BJ (cell line): ENCODE measurements at places on chromosomes 12 and 14.

DNA sequence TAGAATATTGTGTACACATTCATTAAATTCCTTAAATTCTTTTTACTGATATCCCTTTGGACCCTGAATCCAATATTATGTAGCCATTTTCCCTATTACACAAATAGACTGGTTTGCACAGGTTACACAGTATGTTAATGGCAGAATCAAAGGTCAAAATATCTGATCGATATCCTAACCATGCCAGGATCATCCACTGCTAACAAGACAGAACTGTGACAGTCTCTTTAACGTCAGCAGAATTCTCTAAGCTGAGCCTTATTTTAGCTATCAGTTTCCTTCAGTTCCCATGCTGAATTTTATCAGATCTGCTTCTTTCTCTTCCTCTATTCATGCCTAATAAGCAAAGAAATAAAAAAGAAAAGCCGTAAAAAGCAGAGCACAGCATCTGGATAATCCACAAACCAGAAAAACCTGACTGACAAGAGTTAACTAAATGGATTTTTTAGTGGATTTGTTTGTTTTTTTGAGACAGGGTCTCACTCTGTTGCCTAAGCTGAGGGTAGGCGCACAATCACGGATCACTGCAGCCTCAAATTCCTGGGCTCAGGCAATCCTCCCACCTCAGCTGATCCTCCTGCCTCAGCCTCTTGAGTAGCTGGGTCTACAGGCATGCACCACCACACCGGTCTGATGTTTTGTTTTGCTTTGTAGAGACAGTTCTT lies 130.4 kb downstream of the PAWR start:
- DNase-seq = no peak

DNA sequence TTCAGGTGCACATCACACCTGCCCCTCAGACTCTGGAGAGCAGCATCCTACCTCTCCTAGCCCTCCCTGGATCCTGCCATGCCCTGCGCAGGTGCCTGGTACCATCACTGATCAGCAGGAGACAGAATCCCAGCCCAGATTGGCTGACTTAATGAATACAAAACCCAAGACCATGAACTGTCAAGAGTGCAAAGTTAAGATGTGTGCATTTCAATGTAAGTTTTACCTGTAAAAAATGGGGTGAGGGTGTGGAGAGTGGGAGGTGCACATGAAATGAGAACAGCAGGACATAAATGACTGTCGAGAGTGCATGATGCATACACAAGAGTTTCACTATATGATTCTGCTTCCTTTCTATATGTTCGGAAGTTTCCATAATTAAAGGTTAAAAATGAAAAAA lies 57.9 kb upstream of the GPR68 start:
- no peak for DNase-seq

DNA sequence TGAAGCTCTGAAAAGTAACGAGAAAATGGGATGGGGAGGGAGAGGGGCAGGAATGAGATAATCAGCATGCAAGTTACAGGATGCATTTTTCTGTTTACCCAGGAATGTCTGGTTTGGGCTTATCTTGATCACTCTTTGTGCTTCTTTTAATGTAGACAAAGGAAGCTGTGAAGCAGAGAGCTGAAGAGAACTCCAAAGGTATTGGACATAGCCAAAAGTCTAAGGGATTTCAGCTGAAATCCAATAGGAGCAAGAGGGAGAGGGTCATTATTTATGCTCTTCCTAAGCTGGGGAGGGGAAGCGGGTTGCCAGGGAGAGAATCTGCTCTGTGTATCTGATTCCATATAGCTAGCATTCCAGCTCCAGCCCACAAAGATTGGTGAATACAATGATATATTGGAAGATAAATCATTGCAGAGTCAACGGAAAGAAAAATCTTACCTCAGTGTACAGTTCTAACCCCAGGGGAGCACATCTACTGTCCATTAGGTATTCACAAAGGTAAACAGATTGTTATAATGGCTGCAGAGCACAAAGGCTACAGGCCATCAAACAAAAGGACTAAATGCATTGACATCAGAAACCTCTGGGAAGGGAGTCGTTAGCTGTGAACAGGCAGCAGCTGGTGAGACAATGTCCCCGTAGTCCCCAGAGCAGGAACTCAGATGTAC lies 61.0 kb upstream of the PELI2 start:
- DNase-seq = no peak

DNA sequence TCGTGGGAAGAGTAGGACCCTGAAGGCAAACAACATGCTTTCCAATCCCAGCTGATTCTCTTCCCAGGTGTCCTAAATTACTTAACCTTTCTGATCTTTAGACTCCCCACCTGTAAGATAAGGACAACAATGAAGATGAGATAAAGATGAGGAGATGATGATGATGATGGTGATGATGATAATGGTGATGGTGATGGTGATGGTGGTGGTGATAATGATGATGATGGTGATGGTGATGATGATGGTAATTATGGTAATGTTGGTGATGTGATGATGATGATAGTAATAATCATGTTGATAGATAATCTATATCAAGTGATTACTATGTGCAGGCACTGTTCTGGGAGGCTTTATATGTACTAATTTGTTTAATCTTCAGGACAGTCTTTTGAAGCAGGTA lies 48.3 kb downstream of the NR1H4 start:
- DNase-seq = no peak

- no peak for DNase-seq
These were observed 21.0 kb downstream of the SLC25A29 start for GRCh38 chr14:100285021-100285912.

- DNase-seq = no peak
These were observed 168.8 kb upstream of the CCND2 start for GRCh38 chr12:4104722-4105244.

DNA sequence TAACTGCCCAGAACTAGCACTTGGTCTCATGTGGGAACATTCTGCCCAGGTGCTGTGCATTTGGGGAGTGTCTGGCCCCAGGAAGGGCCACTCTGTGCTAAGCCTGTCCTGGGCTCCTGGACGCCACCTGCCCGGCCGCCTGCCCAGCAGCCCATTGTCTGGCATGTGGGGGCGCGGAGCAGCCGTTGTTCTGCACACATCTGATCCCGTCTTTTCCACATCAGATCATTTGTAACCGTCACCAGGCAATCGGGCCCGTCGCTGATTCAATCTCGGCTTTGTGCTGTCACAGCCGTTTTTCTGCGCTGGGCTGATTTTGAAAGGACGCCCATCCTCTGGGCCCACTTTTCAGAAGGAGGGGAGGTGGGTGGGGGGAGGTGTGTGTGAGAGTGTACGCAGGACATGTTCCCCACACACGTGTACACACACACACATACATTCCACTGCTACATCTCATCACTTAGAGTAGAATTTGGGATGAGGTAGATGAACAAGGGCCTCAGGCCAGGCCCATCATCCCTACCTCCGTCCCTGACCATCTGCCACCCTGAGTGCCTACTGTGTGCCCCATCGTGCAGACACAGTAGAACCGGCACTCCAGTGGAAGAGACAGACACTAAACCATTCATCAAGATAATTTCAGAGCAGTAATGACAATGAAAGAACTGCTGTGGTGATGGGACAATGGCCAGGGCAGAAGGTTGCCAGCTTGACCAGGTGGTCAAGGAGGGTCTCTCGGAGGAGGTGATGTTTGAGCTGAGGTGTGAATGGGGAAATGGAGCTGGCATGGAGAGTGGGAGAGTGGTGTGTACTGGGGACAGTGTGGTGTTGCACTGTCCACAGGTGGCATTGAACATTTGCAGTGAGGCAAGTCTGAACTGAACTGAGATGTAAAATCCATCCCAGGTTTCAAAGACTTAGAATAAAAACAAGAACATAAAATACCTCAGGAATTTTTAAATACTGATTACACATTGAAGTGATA lies 19.0 kb downstream of the FAM222A start:
- DNase-seq = no peak

DNA sequence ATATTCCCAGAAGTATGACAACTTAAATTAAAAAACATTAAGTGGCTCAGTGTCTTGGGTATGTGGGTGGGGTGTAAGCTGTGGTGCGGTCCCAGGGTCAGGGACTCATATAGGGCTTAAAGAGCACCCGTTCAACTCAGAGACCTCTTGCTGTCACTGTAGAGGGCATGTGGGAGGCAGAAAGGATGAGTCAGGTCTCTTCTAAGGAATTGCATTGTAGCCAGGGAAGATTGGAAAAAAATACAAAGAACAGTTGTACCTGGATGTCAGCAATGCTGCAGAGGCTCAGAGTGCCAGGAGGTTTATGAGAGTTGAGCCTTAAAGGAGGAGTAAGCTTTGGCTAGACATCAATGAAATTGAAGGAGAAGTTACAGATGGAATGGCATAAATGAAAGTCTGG lies 104.1 kb downstream of the MYRFL start:
- no peak for DNase-seq

GRCh38 chr12:32437095-32437515 lies 37.7 kb downstream of the FGD4 start:
- DNase-seq = peak; percentile 80

DNA sequence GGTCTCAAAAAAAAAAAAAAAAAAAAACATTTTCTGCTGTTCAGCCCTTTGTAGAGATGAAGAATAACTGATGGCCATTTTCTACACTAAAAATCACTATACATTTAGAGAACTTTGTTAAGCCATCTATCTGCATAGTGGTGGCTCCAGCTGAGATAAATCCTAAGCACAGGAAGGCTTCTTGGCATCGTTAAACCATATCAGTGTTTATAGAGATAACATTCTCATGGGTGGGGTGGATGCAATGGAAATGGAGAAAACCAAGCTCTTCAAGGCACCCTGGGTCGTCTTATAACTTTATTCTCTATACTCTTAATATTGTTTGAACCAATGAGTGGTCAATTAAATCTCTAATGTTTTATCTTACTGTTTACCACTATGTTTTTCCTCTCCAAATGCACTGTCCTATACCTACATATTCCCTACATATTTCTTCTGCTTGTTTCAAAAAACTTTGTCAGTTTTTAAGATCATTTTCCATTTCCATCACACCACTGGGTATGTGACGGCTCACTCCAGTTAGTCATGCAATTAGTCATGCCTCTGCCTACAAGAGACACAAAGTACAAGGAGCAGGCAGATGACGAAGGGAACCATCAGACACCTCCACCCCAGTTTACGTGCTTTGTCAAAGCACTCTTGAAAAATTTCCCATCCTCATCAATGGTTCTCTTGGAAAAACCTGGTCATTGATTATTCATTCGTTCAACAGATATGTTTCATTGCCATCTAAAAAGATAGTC lies 119.3 kb upstream of the OVCH1 start:
- peak; percentile 37 for DNase-seq

DNA sequence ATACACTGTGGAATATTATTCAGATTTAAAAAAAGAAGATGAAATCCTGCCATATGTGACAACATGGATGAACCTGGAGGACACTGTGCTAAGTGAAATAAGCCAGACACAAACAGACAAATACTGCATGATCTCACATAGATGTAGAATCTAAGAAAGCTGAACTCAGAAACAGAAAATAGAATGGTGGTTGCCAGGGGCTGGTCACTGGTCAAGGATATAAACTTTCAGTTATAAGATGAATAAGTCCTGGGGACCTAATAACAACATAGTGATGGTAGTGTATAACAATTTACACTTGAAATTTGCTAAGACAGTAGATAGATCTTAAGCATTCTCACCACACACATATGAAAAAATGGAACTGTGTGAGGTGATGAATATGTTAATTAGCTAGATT lies 161.3 kb upstream of the TMCC3 start:
- DNase-seq = no peak

DNA sequence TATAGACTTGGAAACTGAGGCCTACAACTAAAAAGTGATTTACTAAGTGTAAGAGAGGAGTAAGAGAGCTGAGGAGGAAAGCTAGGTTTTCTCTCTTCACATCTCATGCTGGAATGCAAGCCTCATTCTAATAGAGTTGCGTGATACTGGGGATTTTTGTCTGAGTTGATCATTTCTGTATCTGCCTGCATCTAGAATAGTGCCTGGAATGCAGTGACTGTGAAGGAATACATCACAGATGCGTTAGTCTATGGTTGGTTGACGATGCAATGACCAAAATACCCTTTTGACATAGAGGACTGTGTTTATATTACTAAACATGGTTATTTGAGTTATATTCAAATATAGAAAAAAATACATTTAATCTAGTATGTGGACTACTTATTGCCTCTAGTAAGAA lies 9.2 kb upstream of the TMEM117 start:
- no peak for DNase-seq

DNA sequence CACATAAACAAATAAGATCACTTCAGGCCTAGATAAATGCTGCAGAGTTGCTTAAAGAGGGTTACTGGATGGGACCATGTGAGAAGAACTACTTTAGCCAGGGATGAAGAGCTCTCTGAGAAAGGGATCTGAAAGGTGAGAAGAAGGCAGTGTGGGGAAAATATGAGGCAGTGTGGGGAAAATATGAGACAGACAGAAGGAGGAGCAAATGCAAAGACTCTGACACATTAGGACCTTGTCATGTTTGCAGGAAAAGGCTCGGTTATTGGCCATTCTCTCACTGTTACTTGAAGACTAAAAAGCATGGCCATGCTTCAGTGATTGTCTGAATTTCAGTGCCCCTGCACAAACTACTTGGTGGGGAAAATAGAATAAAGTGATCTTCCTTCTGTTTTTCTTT lies 22.7 kb upstream of the TRIM9 start:
- DNase-seq = no peak

DNA sequence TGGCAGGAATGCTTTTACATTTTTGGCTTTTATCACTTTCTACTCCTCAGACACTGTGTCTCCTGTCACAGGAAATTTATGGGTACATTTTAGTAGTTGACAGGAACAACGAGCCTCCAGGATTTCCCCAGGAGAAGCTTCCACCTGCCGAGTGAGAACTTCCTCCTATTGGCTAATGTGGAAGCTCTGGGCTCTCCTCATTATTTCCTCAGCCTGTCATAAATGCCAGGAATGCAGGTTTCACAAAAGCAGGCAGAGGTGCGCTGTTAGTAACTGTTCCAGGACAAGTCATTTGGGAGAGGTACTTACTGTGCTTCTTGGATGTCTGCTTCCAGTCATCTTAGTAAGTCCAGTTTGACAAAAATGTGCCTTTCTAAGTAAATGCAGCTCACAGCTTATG lies 19.1 kb upstream of the DCP1B start:
- no peak for DNase-seq

GRCh38 chr12:124044809-124045321 lies 71.8 kb downstream of the ZNF664 start:
- DNase-seq = no peak

DNA sequence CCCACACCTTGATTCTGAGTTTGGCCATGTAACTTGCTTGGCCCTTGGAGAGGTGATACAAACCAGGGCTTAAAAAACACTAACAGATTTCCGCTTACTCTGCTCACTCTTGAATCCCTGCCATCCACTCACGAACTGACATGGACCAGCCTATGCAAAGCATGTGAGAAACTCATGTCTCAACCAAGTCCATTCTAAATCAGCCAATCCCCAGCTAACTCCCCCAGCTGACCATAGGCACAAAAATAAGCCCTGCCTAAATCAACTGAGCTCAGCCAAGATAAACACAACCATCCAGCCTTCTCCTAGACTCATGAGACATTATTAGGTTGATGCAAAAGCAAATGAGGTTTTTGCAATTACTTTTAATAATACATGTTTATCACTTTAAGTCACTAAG lies 353.9 kb upstream of the TBX3 start:
- no peak for DNase-seq

- no peak for DNase-seq
These were observed 591.3 kb downstream of the LRFN5 start for GRCh38 chr14:42198010-42198409.

GRCh38 chr14:28673056-28673455 lies 93.5 kb upstream of the FOXG1 start:
- no peak for DNase-seq

- no peak for DNase-seq
These were observed 261.8 kb downstream of the TMTC2 start for GRCh38 chr12:82948491-82948890.
